Amniotic epithelial cell (primary cell): ENCODE measurements at places on chromosomes 1 and 21.

- no peak for DNase-seq
Measured at GRCh38 chr1:215682232-215682631, 115.1 kb downstream of the KCTD3 start.

DNA sequence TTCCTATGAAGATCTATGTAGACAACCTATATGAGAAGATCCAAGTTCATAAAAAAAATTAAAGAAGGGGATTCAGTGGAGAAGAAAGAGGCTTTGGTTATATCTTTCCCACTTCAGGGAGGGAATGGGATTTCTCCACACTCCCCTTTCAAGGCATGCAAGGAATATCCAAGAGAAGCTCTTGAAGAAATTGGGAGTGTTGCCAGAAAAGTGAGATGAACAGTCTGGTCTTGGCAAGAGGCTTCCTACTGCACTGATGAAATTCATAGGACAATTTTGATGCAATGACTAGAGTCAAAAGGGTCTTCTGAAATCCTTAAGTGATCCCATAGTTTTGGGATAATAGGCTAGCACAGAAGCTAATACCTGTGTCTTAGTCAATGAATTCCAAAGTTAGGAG is 153.0 kb downstream of the KCTD3 start:
- DNase-seq, result peak; percentile 4

DNA sequence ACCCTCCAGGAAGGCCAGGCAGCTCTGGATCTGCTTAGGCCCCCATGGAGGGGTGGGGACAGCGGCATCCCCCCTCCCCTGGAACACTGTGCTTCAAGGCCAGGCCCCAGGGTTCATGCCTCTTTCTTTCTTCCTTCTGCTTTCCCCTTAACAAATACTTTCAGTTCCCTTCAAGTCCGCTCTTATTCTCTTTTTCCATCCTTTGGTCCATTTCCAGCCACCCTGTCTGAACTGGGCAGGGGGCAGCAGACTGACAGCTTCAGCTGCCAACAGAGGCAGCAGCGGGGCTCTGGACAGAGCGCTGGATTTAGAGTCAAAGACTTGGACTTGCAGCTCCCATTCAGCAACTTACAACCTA is 1.1 kb upstream of the CD244 start:
- DNase-seq, result no peak

DNA sequence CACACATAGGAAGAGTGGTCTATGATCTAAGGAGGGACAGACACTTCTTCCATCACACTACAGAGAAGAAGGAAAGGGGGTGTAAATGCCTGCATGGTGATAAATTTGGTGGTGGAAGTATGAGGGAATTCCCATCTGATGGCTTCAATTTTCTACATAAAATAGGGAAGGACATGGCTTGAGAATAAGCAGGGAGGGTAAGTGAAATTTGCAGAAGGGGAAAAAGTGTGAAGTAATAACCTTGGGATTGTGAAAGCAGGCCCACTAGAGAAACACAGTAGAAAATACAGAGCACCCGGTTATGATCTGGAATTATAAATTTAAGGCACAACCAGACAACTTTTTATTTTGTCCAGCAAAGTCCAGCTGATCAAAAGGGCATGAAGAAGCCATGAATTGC is 22.7 kb upstream of the HIVEP3 start:
- no peak for DNase-seq

- no peak for DNase-seq
Measured at GRCh38 chr1:40386359-40386723, 12.8 kb downstream of the SMAP2 start.

GRCh38 chr1:191546803-191547202 is 611.5 kb upstream of the RGS18 start:
- DNase-seq, result no peak

DNA sequence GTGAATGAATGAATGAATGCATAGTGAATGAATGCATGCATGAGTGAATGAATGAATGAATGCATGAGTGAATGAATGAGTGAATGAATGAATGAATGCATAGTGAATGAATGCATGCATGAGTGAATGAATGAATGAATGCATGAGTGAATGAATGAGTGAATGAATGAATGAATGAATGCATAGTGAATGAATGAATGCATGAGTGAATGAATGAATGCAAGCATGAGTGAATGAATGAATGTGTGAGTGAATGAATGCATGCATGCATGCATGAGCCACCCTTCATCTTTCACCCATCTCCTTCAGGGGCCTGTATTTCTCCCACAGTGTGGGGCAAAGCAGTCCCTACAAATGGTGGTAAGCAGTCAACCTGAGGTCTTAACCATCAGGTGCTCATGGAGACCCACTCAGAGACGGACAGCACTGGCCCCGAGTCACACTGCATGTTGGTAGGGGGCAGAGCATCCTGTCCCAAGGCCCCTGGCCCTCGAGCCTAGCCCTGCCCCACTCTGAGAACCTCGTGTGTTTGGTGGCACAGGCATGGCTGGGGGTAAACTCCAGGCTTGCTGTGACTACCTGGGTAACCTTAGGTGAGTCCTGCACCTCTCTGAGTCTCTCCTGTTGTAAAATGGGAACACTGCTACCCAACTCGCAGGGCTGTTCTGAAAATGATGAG is 28.0 kb upstream of the PAX7 start:
- peak; percentile 12 for DNase-seq

- no peak for DNase-seq
Measured at GRCh38 chr1:174923820-174924219, 75.9 kb upstream of the CACYBP start.

- DNase-seq, result no peak
Measured at GRCh38 chr1:39576016-39576657, 453 bp downstream of the PABPC4 start.

- no peak for DNase-seq
Measured at GRCh38 chr1:199085903-199086302, 447.1 kb downstream of the PTPRC start.

DNA sequence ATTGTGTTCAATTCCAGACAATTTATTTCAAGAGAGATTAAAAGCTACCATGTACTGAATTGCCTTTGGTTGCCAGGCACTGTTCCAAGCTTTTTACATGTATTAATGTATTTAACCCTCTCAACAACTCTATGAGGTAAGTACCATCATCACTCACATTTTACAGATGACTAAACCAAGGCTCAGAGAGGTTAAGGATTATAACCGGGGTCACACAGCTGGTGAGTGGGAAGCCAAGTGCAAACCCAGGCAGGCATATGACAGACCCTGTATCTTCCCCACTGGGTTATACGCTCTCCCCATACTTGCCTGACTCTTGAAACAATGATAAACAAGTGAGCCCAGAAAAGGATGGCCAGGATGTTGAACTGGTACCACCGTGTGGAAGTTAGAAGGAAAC is 16.5 kb downstream of the PLEKHA6 start:
- DNase-seq, result no peak

DNA sequence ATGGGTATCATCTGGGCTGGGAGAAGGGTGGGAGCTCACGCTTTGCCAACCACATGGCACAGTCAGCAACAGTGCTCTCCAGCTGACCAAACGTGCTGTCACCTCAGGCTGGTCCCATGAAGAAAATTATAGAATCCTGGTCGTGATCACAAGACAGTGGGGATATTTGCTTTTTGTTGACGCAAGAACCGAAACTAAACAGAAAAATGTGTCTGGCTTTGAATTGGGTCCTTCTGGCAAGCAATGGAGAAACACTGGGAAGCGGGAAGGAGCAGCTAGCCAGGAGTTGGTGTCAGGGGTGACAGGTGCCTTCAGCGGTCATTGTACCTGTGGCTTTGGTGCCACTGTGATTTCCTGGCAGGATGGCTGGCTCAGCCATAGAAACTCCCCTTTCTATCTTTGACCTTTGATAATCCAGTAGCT is 304.8 kb downstream of the PAPPA2 start:
- DNase-seq, result no peak

GRCh38 chr21:28883931-28884330 is 108.7 kb downstream of the LTN1 start:
- DNase-seq, result no peak

GRCh38 chr1:85332575-85332974 is 56.1 kb upstream of the BCL10 start:
- no peak for DNase-seq

GRCh38 chr1:2400950-2401649 is 9.5 kb downstream of the RER1 start:
- DNase-seq, result no peak

- no peak for DNase-seq
Measured at GRCh38 chr1:161168906-161169305, 2.7 kb downstream of the PPOX start.

- DNase-seq, result peak; percentile 84
Measured at GRCh38 chr1:228842094-228842775, 107.0 kb downstream of the RHOU start.

- no peak for DNase-seq
Measured at GRCh38 chr1:215477632-215478031, 89.5 kb upstream of the KCTD3 start.

DNA sequence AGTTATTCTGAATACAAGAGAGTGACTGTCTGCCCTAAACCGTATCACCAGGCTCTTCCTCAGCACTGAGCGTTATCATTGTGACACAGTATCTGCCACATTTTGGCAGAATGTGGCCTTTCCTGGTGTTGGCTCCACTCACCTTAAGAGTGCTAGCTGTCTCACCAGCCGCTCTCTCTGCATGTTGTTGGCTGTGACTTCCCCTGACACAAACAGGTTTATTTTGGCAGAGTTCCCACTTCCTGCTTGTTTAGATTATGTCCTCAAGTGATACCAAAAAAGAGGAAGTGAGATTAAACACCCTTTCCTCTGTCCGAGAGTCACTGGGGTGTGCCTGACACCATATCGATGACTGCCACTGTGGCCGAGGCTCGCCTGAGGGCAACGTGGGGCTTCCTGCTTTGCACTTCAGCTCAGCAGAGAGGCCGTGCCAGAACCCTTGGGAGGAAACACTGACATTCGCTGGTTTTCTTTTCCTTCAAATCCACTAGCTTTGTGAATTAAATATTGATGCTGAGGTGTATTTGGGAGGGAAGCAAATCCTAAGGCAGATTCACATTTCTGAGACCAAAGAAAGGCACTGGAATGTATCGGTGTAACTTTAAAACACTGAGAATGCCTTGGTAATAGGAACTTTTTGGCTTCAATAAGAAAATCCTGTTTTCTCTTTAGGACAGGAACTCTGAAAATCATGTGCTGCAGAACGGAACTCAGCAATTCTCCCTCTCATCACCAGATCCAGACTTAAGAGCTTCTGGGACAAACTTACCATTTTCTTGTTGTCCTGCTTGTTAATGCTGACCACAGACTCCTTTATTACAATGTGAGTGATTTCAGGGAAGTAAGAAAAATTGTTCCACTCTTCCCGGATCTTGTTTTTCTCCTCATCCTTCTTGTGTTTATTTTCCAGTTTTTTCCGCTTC is 102.1 kb downstream of the JAK1 start:
- DNase-seq, result no peak

DNA sequence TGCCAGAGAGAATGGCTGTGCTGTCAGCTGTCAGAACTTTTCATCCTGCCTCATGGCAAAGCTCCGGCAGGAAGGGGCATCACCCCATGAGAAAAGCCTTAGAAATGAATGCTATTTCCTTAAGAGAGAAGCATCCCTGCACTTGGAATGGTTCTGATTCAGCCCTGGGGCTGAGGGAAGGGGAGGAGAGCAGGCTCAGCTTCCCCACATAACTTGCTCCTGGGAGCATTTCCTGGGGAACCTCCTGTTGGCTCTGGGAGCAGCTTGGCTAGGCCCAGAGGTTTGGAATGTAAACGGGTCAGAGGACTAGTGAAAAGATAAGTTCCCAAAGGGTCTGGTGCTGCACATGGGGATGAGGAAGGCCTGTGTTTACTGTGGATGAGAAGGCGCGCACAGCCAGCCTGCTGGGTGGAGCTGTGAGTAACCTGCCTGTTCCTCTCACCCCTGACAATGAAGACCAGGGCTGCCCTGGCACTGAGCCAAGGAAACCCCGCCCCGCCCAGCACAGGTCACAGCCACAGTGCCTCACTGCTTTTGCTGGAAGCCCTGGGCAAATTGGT is 5.0 kb downstream of the PRELP start:
- peak; percentile 78 for DNase-seq

DNA sequence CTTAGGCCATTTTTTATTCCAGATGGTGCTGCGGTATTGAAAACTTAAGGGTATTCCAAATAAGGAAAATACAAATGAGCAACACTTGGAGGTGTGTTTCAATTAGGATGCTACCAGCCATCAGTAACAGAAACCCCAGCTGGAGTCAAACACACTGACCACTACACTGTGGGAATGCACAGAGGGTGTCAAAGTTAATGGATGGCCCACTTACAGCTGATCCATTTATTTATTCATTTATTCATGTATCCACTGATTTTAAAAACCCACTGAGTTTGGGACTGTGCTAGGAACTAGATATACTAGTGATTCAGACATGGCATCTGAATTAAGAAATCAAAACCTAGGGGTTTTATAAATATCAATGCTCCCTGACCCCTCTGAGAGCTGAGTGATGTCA is 24.5 kb upstream of the GJA5 start:
- no peak for DNase-seq

GRCh38 chr1:63112155-63112900 is 210.0 kb upstream of the FOXD3 start:
- peak; percentile 83 for DNase-seq

- no peak for DNase-seq
Measured at GRCh38 chr1:240230816-240231215, 139.1 kb downstream of the FMN2 start.

DNA sequence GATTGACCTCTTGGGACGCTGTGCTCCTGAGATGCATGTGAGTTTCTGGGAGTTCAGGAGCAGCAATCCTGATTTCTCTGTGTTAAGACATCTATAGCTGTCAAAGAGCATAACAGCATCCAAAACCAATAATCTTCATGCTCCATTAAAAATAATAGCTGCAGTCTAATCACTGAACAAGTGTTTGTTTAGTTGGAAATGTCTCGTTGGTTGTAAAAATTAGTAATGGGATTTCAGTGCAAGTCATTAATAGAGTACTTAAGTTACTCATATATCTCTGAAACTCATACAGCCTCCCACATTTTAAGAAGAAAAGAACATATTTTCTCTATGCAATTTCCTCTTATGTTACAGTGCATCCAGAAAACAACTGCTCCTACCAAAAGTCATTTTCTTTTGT is 249.8 kb downstream of the ZP4 start:
- DNase-seq, result no peak

- peak; percentile 85 for DNase-seq
Measured at GRCh38 chr1:21869620-21870121, 57.6 kb downstream of the LDLRAD2 start.

DNA sequence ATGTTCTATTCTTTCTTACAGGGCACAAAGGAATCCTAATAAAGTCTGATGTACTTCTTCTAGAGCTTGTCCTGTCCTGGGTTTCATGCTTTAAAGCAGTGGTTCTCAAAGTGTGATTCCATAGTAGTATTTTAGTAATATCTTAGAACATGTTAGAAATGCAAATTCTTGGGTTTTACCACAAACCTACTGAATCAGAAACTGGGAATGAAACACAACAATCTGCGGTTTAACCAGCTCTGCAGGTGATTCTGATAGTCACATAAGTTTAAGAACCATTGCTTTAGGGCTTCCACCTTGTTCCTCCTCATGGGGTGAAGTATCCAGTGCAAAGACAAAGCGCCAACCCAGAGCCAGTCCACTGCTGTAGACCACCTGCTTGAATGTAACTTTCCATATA is 41.1 kb downstream of the NGF start:
- peak; percentile 43 for DNase-seq

- DNase-seq, result no peak
Measured at GRCh38 chr1:40922969-40923368, 56.5 kb upstream of the CTPS1 start.

GRCh38 chr1:41720861-41721410 is 197.8 kb downstream of the HIVEP3 start:
- DNase-seq, result no peak

- DNase-seq, result no peak
Measured at GRCh38 chr1:241423541-241424479, 66.8 kb upstream of the RGS7 start.
